Caudate nucleus (tissue), 63 donors: ENCODE measurements at places on chromosomes 3 and 15.

- DNase-seq = no peak
Measured at GRCh38 chr3:185056908-185057307, 96.0 kb downstream of the C3orf70 start.

DNA sequence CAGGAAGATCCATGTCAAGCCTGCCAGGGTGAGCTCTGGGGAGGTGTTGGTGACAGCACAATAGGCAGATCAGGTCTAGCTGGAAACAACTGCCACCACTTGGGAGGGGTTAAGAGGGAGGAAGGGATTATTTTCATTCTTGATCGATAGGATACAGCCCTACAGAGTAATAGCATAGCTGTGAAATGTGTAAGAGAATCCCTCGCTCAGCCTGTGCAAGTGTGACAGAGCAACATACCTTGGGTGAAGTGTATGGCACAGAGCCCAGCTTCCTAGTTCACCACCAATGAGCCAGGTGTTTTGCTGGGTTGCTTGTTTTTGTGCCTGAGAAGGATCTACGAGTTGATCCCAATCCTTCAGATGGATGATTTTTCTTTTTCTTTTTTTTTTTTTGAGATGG is 9.2 kb upstream of the DCUN1D1 start:
- no peak for DNase-seq

GRCh38 chr15:36208868-36209582 is 370.4 kb upstream of the CDIN1 start:
- no peak for DNase-seq

- no peak for DNase-seq
Measured at GRCh38 chr3:14137445-14137844, 12.6 kb downstream of the TMEM43 start.

- DNase-seq = no peak
Measured at GRCh38 chr15:43880406-43881194, 53.8 kb downstream of the WDR76 start.

DNA sequence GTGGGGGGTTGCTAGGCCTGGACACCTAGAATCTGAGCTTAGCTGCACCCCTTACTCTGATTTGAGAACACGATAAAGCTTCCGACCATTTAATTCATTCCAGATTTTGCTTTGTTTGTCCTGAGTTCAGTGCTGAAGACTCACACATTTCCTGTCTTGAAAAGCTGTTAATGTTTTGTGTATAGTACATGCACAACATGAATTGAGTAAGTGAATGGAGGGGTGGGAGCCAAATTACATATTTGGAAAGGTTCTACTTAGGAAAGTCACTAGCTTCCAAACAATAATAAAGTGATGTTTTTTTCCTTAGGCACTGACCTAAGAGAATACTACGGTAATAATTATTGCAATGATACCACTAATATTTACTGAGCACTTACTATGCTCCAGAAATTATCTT is 955.2 kb upstream of the NR2F2 start:
- no peak for DNase-seq

DNA sequence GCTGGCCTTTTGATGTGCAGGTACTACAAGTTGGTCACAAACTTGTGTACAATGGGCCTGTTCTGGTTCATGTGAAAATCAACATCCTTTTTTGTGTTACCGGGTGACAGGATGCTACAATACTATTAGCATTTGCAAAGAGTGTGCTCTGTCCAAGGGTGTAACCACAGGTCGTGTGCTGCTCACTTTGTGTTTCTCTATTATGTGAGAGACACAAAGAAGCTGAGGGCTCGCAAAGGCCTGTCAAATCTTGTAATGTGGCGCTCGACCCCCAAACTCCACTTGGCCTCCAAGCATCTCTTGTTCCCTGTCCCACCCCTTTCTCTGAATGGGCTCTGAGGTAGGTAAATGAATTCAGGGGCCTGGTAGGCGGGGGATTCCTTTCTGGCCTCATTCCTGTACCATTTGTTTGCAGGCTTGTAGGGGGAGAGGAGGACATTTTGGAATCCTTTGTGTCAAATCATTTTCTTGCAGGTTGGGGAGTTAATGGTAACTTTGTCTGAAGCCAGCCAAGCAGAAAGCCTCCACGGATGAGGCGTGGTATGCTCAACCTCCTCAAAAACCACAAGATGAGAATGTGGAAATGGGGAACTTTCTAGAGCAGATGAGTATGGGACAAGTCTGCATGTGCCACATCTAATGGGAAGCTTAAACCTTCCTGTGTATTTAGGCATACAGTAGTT is 109.1 kb downstream of the OPA1 start:
- no peak for DNase-seq

DNA sequence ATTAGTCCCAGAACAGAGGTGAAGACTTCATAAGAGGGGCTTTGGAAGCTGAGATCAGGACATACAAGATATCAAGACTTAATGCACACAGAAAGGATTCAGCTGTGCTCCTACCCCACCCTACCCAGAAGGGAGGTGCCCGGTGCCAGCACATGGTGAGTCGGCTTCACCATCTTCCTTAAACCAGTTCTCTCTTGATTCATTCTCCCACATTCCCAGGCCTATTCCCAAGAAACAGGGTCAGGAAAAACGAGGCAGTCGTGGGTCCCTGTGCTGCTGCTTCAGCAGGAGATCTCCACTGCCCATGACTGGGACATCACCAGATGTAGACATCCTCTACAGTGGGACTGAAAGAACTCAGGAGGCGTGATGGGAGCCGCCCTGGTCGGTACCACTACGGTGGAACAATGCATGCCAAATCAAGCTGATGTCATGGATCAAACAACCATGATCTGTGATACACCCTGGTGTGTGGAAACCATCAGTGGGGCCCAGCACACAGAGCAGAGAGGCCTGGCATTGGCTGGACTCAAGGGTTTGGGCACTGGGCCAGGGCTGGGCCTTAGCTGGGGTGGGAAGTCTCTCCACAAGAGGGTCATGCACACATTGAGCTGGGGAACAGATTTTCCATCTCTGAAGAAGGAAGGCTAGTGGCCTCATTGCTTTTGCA is 41.9 kb downstream of the CCDC12 start:
- no peak for DNase-seq
